ENCODE measurements at places on chromosomes 3 and 15.

- no peak for DNase-seq
Measured at GRCh38 chr15:59168536-59168935, 38.1 kb upstream of the LDHAL6B start.

- no peak for DNase-seq
Measured at GRCh38 chr3:44862226-44862637, 520 bp downstream of the TMEM42 start.

GRCh38 chr3:124577494-124578167 lies 152.6 kb upstream of the UMPS start:
- DNase-seq = no peak

- no peak for DNase-seq
Measured at GRCh38 chr3:110646496-110646895, 425.1 kb upstream of the NECTIN3 start.

DNA sequence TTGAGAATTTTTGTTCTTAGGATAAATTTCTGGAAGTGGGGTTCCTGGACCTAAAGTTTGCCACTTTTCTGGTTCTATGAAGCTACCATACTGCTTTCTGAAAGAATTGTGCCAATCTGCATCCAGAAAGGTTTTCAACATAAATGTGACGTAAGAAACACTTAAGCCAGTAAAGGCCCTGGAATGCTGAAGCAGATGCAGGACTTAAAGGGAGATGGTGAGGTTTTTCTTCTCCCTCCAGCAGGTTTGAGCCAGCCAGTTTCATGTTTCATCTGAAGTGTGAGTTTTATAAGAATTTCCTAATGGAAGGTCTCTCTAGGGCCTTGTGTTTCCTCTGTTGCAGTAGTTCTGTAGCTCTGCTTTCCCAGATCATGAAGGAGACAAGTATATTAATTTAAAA lies 33.1 kb downstream of the ZNF592 start:
- no peak for DNase-seq

DNA sequence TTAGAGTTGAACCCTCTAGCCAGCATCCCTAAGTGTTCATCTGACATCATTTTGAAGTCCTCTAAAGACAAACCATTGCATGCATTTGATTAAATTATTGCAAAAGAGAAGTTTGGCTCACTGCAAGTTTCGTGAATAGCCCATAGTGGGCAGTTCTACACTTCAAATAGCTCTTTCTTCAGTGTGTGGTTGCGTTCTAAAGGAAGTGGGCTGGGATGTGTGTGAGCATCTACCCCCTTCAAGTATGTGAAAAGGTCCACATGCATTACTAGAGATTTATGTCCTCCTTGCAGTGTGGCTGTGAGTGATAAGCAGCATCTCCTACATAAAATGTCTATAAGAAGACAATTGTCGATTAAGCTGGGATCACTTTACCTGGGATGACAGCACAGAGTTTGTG lies 54.6 kb downstream of the SST start:
- DNase-seq = no peak

DNA sequence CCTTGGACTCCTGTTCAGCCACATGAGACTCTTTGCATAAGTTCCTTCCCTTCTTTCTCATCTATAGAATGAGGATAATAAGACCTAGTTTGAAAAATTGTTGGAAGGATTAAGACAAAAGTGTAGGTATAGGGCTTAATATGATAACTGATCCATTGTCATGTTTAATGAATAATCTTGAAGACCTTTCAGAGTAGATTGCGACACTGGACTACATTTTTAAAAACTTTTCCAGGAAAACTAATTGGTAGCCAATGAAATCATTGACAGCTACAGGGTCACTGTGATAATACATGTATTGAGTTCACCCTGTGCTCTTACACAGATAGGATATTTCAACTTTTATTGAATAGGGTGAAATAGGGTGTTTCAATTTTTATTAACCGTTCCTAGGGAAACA lies 78.5 kb upstream of the FBN1 start:
- DNase-seq = no peak

- no peak for DNase-seq
Measured at GRCh38 chr3:69273896-69274295, 112.0 kb downstream of the FRMD4B start.

DNA sequence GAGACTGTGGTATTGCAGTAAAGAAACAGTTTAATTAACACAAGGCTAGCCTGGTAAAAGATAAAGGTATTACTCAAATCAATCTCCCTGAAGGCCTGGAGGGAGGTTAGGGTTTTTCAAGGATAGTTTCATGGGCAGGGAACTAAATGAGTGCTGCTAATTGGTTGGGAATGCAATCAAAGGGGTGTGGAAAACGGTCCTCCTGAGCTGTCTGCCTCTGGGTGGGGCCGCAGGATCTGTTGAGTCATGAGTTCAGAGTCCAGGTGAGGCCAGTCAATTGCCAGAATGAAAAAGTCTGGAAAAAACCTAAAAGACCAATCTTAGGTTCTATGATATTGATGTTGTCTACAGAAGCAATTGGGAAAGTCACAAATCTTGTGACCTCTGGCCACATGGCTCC lies 293.2 kb downstream of the MCTP2 start:
- no peak for DNase-seq

- no peak for DNase-seq
Measured at GRCh38 chr3:50050361-50050760, 38.4 kb upstream of the RBM5 start.

- no peak for DNase-seq
Measured at GRCh38 chr3:37997791-37998370, 7.3 kb downstream of the VILL start.

- DNase-seq = no peak
Measured at GRCh38 chr3:126567696-126568438, 9.1 kb upstream of the C3orf22 start.

DNA sequence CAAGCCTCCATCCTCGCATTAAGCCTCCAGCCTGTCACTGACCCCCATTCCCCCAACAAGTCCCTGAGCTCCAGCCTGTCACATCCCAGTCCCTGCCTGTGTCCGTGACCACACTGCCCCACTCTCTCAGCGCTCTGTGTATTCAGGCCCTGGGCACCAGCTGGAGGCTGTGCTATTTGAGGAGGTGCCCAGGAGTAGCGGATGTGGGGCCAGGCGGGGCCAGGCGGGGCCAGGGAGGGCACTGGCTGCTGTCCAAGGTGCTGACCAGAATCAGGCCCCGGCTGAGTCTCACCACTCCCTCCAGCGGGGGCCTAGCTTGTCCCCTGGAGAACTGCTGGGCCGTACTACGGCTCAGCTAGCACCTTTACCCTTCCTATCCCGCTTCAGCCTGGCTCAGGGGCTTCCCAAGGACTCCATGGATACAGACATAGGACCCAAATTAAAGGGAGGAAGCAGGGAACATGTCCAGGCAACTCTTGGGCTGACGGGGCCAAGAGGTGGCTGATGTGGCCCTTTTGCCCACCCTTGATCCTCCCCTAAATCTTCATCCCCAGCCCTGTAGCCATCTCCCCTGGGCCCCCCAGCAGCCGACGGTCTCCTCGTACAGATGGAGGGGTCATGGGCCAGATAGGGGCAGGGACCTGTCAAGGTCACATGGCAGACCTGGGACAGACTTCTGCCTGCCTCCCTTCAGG lies 1.1 kb downstream of the HHATL start:
- peak; percentile 88 for DNase-seq

DNA sequence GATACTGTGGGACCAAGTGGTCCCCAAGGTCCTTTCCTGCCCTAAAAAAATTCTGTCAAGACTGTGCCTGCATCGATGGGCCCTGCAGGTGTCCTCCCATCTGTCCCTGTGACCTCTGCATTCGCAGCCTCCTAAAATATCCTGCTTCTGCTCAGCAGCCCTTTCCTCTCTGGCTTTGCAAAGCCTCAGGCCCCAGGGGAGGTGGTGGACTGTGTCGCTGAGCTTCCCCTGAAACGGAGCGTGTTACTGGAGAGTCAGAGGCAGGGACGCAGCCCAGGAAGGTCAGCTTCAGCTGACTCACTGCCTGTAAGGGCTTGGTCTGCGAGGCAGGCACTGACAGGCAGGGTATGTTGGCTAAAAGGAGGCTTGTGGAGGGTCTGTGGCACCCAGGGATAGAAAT lies 110.0 kb downstream of the RAB11A start:
- no peak for DNase-seq

DNA sequence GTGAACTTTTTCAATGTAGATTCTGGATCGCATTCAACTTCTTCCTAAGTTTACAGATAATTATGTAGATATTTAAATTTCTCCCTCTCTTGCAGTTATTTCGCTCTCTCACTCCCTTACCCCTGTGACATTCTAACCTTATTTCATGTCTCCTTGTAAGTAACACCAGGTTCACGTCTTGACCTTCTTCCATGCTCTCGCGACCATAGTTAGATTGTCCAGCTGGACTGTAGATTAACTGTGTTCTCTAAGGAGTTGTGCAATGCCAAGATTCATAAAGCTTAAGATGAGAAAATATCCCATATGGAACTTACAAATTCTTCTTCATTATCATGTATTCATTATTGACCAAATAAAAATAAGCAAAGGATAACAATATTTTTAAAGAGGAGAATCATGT lies 430.5 kb downstream of the GABRG3 start:
- no peak for DNase-seq

DNA sequence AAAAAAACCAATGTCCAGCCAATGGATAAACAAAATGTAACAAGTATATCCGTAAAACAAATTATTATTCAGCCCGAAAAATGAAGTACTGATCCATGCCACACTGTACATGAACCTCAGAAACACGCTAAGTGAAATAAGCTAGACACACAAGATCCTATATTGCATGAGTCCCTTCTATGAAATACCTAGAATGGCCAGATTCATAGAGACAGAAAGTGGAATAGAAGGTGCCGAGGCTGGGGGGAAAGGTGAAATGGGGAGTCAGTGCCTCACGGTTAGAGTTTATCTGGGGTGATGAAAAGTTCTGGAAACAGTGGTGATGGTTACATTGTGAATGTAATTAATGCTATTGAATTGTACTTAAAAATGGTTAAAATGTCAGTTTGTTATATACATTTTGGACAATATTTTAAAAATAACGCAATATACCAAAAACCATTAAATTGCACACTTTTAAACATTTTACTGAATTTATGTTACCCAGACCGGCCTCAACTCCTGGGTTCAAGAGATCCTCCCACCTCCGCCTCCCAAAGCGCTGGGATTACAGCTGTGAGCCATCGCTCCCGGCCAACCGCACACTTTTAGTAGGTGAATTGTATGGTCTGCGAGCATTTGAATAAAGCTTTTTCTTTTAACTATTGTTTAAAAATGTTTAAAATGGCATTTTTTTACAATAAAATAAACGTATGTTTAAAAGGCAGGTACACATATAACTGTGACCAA lies 2.1 kb downstream of the RNF168 start:
- DNase-seq = no peak

DNA sequence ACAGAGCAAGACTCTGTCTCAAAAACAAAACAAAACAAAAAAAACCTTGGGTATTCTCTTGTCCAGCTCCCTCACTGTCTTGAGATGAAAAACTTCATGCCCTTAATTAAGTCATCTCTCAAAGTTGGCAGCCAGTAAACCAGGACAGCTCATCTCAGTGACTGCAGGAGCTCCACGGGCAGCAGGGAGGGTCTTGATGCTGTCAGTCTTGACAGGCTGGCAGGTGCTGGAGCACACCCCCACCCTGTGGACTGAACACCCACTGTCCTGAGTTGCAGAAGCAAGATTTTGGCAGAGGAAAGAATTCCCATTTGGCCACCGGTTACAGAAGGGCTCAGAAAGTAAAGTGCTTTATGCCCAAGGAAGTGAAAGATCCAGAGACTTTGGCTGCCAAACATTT lies 8.0 kb downstream of the DNAJA4 start:
- DNase-seq = no peak

- DNase-seq = no peak
Measured at GRCh38 chr15:41921167-41921566, 27.3 kb upstream of the SPTBN5 start.

DNA sequence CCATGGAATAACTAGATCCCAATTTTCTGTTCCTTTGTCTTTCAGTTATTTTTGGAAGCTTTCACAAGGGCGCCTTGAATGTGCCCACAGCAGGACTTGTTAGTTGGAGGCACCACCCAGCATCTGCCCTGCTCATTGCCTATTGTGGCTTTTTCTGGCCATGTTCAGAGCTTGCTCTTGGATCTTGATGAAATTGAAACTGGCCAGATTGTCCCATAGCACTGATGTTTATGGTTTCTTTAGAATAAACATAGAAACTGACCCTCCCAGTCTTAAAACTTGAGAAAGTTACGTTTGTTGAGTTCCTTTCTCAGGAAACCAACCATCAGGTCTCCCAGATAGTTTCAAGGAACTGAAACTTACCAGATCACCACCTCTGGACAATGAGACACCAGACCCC lies 474.7 kb downstream of the IL5RA start:
- DNase-seq = no peak

GRCh38 chr3:177610686-177611633 lies 413.7 kb upstream of the TBL1XR1 start:
- DNase-seq = no peak

GRCh38 chr3:63089751-63090132 lies 188.4 kb upstream of the SYNPR start:
- no peak for DNase-seq

DNA sequence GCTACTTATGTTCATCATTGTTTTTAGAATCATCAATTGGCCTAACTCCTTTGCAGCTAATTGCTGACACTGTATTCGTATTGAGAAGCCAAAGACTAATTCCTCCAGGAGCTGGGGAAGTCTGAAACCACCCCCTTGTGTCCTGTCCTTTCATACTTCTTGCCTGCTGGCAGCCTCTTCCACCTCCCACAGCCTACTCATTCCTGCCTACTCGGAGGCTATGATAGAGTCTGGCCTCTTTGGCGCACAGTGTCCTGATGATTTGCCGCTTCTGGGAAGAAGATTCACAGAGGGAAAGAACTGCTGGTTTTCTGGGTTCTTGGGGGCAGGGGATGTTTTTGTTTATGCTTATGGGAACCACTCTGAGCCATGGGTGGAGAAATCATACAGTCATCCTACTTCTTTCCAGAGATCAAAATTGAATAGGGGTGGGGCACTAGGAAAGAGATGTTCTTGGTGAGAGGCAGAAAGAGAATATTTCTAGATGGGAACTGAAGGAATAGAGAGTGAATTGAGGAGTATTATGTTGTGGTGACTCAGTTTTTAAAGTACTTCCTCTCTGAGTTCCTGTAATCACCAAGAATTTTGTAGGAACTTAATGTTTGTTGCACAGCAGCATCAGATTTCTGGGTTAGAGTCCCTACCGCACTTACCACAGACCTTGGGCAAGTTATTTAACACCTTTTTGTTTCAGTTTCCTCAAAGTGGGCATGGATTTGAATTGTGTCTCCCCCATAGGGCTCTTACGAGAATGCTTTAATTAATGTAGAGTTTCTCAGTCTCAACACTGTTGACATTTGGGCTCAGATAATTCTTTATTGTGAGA lies 22.1 kb upstream of the SCAANT1 start:
- DNase-seq = no peak

- no peak for DNase-seq
Measured at GRCh38 chr15:95324656-95325055, 1005.8 kb upstream of the NR2F2 start.

DNA sequence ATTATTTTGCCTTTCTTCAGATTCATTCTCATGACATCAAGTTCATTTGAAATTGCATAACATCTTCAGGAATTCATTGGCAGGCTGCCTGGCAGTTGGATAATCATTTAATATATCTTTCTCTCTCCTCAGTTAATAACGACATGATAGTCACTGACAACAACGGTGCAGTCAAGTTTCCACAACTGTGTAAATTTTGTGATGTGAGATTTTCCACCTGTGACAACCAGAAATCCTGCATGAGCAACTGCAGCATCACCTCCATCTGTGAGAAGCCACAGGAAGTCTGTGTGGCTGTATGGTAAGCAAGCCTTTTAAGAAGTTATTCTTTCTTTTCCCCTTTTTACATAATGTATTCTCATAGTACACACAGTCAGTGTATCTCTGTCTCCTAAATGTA lies 38.2 kb downstream of the TGFBR2 start:
- no peak for DNase-seq
